ENCODE measurements at places on chromosomes 12 and 14.
A peak's percentile ranks its signal among the peaks of the same experiment; 100 is the strongest.

- no peak for DNase-seq
These were observed 106.5 kb downstream of the CEP83 start for GRCh38 chr12:94353130-94353529.

- no peak for DNase-seq
These were observed 57.1 kb downstream of the GALC start for GRCh38 chr14:87935886-87936285.

DNA sequence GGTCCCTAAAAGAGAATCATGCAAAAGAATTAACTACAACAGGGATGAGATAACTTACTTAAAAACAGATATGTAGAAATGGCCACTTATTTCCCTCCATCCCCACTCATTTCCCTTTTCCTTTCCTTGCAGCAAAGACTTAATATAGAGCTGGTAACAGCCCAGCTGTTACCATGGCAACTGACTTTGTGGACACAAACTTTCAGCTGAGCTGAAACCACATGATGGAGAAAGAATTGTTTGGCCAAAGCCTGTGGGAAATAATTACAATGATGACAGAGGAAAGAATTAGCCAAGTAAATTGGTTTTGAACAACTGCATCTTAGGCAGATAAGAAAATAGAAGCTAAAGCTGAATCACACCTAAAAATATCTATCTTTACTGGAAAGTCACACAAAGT, 364.9 kb downstream of the GALC start:
- peak; percentile 85 for DNase-seq

- DNase-seq = no peak
These were observed 4.0 kb downstream of the GOLGA5 start for GRCh38 chr14:92797935-92798653.

- DNase-seq = no peak
These were observed 96.6 kb downstream of the RAD52 start for GRCh38 chr12:852864-853263.

DNA sequence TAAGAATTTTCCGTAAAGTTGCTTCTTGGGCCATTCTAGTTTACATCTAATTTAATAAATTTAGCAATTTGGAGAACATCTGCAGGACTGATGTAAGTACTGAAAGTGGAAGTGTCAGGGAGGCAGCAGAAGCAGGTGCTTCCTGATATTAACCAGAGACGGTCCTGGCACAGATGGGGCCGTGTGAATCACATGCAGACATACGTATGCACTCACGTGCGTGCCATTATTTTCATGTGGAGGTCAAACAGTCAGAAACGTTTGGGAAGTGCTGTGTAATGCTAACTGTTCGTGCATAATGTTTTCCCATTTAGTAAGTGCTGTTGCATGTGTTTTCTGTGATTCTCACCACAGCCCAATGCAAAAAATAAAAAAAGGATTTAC, 87.8 kb upstream of the DYNC1H1 start:
- peak; percentile 73 for DNase-seq

DNA sequence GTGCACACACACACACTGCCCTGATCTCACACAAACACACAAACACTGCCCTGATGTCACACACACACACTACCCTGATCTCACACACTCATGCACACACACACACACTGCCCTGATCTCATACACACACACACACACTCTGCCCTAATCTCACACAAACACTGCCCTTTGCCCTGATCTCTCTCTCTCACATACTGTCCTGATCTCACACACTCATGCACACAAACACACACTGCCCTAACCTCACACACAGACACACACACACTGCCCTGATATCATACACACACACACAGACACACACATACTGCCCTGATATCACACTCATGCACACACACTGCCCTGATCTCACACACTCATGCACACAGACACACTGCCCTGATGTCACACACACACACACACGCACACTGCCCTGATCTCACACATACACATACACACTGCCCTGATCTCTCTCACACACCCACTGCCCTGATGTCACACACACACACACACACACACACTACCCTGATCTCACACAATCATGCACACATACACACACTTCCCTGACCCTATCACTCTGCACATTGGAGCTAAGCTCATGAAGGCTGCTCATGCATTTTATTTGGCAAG, 97.6 kb upstream of the DIO3 start:
- no peak for DNase-seq

- DNase-seq = peak; percentile 50
These were observed 40.4 kb upstream of the DIO3 start for GRCh38 chr14:101520621-101521472.

DNA sequence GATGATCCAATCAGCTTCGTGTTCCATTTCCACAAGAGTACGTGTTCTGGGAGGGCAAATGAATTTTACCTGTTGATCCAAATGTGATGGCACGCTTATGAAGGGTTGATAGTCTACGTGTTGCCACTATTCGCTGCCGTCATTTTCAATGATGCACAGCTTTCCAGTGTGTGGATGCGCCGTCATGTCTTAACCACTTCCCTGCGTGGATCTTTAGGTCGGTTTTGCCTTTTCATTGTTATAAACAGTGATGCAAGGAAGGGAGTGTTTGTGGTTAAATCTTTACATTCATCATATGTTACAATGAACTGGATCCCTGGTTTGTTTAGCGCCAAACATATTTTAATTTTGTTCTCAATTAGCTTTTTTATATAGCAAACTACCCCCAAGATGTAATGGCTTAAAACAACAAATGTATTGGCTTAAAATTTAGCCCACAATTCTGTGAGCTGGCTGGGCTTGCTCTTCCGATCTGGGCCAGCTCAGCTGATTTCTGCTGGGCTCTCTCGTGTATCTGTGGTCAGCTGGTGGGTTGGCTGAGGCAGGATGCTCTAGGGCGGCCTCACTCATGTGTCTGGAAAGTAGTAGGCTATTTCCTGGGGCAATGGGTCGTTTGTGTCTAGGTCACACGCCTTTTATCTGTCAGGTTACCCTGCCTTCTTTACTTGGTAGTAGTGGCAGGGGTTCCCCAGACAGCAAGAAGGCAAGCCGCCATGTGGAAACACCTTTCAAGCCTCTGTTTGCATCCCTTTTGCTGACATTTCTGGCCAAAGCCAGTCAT, 176.7 kb downstream of the CRADD start:
- DNase-seq = no peak

GRCh38 chr12:81627336-81628189, 131.6 kb downstream of the PPFIA2 start:
- DNase-seq = no peak

GRCh38 chr12:61538951-61539350, 721.3 kb upstream of the USP15 start:
- DNase-seq = no peak

DNA sequence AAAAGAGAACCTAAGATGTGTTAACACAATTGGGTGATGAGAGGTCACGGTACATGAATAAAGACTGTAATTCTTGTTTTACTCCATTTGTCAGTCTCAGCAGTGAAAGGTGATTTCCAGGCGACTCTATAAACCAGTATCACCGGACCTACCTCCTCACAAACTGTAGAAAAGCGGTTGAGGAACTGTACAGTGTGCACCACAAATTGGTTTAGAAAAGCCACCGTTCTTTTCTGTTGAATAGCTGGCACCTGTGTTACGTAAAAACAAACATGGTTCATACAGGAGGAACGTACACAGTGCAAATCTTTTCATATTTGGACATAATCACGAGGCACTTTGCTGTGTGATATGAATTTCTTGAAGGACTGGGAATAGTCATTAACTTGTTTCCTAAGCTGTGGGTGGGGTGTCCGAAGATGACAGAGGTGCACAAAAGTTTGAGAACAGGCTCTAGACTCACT, 663 bp downstream of the WASHC3 start:
- DNase-seq = no peak

DNA sequence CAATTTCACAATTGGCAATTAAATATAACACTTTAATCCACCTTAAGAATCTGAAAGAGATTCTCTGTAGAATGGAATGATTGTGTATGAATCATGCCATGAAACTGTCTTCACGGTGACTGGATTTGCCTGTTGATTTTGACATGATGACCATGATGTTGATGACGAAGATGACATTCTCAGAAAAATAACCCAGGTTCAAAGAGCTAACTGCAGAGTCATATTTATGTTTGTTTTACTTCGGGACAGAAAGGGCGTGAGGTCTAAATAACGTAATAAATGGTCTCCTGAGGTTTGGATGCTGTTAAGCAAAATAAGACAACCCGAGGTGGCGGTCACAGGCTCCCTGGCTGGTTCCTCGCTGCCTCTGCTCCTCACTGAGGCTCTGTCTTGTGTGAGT, 532.0 kb downstream of the TMEM121 start:
- no peak for DNase-seq

DNA sequence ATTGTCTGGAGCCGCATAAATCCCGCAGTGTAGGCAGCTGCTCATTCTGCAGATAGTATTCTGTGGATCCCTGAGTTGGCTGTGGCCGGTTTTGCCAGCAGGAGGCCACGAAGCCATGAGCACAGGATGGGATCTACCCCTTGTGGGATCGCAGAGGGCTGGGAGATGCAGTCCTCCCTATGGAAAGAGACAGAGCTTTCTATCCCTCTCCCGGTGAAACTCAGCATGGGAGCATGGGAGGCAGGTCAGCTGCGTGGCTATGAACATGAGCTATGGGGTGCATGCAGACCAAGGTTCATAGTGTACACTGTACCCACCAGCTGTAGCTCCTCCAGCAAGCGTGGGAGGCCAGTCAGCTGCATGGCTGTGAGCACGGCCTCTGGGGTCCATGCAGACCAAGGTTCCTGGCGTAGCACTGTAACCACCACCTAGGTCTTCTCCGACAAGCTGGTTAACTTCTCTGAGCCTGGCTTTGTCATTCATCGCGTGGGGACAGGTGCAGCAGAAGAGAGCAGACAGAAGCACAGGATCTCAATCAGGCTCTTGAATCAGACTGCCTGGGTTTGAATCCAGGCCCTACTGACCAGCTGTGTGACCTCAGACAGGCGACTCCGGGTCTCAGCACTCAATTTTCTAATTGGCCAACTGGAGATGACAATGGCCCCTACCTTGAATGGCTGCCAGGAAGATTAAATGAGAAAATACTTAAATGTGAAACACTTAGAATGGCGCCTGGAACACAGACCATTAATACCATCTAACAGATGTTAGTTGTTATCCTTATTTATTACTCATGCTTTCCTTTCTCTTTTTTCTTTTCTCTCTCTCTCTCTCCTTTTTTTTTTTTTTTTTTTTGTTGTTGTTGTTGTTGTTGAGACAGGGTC, 6.0 kb downstream of the BDKRB1 start:
- DNase-seq = no peak

DNA sequence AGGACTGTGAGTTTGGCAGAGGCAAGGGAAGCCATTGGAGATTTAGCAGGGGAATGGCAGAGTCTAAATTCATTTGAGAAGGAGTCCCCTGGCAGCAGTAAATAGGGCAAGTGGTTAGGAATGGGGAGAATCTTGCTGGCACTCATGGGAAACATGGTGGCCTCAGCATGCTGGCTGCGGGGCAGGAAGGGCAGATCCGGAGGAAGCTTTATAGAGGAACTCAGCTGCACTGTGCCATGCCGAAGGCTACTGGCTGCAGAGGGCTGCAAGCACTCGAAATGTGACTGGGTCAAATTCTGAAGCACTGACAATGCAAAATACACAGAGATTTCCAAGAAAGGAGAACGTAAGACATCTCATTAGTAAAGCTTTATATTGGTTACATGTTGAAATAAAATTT, 23.9 kb downstream of the CCNK start:
- DNase-seq = no peak

DNA sequence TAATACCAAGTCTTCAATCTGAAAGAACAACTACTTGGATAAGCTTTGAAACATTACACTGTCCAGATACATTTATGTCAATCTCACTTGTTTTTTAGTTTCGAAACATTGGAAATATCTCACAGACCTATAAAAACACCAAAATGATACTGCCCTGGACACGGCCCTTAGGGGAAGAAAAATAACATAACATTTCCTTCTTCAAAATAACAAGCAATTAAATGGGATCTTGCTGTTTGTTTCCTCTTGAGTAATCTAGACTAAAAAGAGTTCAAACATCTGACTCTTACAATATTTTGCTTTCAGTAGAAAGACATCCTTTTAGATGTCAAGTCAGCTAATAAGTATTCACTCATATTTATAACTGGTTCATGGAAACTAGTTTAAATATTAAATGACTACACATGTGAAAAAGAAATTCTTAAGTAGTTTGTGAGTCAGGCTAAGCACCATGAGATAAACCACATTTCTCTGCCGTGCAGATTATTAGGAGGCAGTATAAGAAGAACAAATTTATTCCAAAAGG, 87.5 kb downstream of the EPS8 start:
- no peak for DNase-seq

DNA sequence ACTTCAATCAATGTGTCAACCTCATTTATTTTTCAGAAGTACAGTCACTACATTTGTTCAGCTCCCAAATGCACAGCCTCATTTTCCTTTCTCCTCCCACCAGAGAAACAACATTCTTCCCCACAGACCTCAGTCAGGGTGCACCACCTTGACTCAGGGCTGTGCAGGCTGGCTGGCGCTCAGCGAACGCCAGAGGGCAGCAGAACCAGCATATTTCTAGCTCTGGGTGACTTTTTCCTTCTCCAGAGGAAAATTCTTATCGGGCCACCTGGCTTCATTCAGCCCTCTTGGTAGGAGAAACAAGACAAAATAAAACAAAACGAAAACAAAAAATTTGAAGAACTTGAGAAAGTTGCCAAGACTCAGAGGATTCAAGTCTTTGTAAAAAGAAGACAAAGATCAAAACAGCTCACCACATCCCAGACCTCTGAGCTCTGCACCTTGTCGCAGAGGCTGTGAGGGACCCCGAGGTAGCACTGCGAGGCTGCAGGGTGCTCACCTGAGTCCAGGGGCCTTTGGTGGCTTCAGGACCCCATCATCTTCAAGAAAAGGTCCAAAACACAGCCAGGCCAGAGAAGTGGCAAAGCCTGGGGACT, 33.7 kb downstream of the PAH start:
- DNase-seq = peak; percentile 38

- DNase-seq = no peak
These were observed 151.6 kb downstream of the SYT1 start for GRCh38 chr12:79016181-79016580.

DNA sequence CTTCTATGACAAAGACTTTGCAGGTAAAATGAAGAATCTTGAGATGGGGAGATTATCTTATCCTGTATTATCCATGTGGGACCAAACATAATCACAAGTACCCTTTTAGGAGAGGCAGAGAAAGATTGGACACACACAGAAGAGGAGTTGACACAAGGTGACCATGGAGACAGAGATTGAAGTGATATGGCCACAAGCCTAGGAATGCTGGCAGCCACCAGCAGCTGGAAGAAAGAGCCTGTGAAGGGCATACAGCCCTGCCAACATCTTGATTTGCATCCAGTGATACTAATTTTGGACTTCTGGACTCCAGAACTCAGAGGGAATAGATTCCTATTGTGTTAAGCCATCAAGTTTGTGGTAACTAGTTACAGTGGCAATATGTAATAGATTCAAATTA, 78.1 kb downstream of the RPS29 start:
- no peak for DNase-seq

All from right hindlimb (tissue), 1 donor.